ENCODE measurements at places on chromosomes 12 and 14.

- DNase-seq, result no peak
These were observed 70.7 kb downstream of the PLEKHA5 start for GRCh38 chr12:19200261-19200660.

DNA sequence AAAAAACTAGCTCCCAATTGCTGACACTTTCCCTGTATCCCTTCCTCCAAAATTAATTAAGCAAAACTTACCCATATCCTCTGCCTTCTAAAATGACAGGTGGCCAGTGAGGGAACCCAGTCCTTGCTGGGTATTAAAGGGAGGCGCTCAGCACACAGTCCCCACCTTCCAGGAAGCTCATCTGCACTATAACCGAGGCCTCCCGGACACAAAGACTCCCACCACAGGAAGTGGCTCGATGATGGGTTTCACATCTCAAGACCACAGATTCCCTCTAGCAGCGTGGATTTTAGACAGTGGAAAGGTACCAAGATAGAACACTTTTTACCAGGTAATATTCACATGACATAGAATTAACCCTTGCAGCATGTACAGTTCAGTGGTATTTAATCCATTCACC is 126.8 kb upstream of the NCOR2 start:
- no peak for DNase-seq

DNA sequence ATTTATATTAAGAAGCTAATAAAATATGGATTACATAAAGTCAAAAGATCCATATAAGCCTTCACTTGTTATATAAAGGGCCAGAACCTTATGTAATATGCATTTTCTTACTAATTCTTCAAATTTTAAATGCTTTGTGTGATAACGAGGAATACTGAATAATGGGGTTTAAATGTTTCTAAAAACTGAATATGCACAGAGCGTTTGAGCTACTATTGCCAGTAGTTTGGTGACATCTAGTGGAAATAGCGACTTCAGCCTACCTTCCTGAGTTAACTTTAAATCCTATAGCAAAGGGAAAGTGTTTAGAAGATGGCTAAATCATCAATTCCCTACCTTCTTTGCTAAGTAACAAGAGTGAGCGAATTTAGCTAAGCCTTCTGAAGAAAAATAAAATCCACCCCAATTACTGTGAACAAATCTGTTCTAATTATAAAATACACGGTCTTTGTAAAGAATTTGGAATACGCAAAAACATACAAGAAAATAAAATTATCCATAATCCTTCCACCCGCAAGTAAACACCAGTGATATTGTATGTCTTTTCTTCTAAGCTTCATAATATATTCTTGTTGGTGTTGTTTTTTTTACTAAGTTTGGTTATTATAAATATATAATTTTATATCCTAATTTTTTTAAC is 115.5 kb upstream of the G2E3 start:
- DNase-seq, result no peak

DNA sequence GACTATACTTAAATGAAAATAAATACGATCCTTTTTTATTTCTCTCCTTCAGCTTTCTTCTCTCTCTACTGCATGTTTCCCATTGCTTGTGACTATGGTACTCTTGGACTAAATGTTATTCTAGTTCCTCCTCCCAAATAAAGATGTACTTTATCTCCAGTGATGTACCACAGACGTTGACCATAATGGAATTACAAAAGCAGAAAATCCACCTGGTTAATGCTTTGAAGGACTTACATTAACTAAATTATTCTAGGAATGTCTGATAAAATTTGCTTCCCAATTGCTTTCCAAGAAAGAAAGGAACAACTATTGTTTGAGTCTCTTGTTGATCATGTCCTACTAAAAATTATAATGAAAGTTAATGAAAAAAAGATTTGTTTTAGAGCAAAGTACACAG is 71.8 kb downstream of the NTN4 start:
- DNase-seq, result no peak

DNA sequence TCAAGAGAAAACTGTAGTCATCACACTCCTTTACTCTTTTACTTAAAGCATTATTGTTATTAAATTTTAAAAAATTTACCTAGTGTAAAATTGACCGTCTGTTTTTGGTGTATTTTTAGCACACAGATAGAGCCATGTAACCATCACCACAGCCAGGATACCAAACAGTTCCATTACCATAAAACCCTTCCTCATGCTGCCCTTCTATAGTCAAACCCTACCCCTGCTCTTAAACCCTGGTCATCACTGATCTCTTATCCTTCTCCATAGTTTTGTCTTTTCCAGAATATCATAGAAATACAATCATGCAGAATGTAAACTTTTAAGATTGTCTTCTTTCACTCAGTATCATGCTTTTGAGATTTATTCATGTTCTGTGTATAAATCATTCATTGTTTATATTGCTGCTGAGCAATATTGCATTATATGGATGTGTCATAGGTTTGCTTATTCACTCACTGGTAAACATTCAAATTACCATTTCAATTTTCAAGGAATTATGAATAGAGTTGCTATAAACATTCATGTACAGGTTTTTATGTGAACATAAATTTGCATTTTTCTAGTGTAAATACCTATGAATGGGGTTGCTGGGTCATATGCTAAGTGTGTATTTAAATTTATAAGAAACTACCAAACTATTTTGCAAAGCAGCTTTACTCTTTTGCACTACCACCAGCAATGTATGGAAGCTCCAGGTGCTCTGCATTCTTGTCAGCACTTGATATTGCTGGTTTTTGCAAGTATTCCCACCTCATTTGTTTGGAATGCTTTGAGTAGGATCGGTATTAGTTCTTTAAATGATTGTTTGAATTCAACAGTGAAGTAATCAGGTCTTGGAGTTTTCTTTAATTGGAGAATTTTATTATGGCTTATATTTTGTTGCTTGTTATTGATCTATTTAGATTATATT is 125.5 kb downstream of the LMNTD1 start:
- DNase-seq, result no peak

- no peak for DNase-seq
These were observed 1.7 kb downstream of the ZDHHC17 start for GRCh38 chr12:76765598-76765997.

- no peak for DNase-seq
These were observed 1.0 kb downstream of the TMEM253 start for GRCh38 chr14:21101802-21102413.

GRCh38 chr14:104821229-104821945 is 20.5 kb downstream of the ZBTB42 start:
- DNase-seq, result no peak

DNA sequence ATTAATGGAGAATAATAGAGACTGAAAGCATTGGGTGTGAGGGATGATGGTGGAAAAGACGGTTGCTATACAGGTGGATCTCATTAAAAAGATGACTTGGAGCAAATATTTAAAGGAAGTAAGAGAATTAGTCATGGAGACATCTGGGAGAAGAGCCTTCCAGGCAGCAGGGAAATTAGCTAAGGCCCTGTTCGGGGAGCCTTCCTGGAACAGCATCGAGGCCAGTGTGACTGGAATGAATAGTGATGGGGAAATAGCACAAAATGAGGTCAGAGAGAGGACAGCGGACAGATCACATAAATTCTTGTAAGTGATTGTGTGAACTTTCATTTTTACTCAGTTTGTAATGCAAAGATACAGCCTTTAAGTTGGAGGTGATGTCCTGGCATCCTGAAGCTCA is 842.3 kb downstream of the SLC6A15 start:
- DNase-seq, result no peak

DNA sequence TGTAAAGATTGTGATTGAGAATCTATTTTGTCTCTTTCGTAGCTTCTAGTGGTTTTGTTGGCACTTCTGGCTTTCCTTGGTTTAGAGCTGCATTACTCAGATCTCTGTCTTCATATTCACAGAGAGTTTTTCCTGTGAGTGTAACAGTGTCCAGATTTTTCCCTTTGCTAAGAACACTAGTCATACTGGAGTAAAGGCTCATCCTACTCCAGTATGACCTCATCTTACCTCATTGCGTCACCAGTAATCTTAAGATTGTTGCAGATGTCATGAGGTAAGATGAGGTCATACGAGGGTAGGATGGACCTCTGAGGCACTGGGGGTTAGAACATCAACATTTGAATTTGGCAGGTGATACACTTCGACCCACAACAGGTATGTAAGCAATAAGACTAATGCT is 461.2 kb downstream of the FLRT2 start:
- DNase-seq, result no peak

- DNase-seq, result no peak
These were observed 105.7 kb downstream of the GRIN2B start for GRCh38 chr12:13875744-13876143.

DNA sequence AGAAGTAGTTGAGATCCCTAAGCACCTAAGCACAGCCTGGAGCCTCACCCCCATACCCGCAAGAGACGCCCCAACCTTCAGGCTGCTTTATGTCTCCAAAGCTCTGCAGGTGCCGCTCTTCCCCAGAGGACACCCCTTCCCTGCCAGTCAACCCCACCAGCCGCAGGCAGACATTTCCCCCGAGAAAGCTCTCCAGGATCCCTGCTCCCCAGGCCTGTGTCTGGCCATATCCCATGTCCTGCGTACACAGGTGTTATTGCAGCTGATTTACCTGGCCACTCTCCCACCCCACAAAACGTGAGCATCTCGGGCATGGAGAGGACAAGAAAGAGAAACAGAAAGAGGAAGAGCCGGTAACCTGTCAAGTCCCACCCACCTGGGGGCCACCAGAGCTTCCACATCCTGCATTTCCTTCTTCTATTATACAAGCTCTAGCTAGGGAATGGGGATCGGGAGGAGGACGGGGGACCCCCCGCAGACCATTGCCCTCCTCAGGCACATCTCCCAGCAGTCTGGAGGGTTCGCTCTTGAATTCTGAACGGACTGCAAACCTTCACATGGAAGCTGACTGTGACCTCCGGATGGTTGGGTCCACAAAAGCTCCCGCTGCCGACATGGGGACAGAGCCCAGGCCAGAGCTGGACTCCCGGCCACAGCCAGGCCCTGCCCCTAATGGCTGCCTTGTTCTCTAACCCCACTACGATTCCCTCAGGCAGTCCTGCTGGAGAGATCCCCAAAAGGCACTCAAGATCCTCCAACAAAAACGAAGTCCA is 17.6 kb downstream of the CCDC88C start:
- no peak for DNase-seq

DNA sequence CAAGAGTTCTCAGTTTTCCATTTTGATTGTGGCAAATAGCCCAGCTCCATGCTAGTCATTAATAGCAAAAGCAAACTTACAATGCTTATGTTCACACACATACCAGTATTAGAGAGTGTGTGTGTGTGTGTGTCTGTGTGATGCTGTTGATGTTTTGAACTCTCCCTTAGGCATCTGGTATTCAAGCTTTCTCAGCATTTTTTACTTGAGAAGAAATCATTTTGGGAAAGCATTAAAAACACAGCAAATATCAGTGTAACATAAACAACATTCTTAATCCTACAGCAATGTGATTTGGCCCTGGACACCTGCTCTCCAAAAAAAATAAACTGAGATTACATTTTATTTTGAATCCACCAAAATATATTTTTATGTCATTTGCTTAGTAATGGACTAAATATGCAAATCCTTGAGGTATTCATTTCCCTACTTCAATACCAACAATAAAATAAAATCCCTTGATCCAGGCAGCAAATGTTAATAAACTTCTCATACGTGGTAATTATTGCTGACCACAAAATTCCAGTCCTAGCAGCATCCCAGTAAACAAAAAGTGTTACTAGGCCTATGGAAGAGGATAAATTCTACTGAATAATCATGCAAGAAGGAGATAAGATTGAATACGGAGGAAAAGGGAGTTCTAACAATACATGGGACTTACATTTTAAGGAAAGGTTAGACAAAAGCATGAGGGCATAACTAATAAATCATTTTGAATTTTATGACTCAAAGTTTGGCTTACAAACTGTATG is 249.5 kb upstream of the CLEC14A start:
- no peak for DNase-seq

DNA sequence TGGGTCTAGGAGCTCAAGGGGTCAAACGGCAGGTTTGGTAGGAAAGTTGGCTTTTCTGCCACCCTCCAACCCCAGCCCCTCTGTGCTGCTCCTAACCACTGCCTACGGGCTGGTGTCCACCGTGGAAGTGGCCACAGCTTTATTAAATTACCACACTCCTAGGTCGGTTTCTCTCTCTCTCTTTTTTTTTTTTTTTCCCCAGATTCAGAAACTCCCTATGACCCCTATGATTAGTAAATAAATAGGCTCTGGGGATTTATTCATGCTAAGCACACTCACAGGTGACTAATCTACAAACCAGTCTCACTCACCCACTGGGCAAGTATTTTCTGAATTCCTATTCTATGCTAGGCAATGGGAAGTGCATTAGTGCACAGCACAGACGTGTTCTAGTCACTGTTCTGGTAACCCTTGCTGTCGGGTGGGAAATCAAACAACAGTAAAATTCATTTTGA is 8.7 kb upstream of the DDX47 start:
- DNase-seq, result no peak

DNA sequence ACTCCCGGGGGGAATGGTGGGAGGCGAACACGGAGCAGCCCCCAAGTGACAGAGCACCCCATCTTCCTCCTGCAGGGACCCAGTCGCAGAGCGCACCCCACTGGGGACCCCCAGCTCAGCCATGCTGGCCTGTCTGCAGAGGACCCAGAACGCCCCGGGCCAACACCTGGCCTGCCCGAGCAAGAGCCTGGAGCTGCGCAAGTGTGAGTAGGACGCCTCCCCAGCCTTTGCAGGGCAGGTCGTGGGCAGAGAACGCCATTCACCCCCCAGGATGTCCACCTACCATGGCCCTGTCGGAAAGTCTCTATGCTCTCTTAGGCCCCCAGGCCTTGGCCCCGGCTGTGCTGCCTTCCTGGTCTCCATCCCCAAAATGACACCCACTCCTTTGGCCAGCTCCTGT is 30.4 kb downstream of the FAM222A start:
- no peak for DNase-seq

- no peak for DNase-seq
These were observed 7.6 kb downstream of the ADCY4 start for GRCh38 chr14:24327303-24327702.

GRCh38 chr12:5567016-5567725 is 135.3 kb downstream of the NTF3 start:
- DNase-seq, result no peak

DNA sequence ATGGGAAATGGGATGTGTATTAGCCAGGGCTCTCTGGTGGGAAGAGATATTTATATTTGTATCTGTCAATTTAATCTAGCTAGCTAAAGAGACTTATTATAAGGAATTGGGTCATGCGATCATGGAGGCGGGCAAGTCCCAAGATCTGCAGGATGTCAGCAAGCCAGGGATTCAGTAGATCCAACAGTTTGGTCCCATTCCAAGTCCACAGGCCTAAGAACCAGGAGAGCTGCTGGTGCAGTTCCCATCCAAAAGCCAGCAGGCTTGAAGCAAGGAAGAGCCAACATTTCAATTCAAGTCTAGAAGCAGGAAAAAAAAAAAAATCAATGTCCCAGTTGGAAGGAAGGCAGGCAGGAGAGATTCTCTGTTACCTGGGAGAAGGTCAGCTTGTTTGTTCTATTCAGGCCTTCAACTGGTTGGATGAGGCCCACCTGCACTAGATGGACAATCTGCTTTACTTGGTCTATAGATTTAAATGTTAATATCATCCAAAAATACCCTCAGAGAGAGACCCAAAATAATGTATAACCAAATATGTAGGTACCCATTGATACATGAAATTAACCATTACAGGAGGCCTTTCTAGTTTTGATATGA is 60.7 kb upstream of the BCAT1 start:
- DNase-seq, result no peak

- DNase-seq, result no peak
These were observed 72.0 kb downstream of the NIN start for GRCh38 chr14:50758945-50759344.

GRCh38 chr14:23057757-23058653 is 685 bp upstream of the CDH24 start:
- peak; percentile 80 for DNase-seq

GRCh38 chr12:109600481-109600880 is 26.9 kb downstream of the MVK start:
- no peak for DNase-seq

Data from stimulated activated CD8-positive, alpha-beta memory T cell treated with anti-CD3 and anti-CD28 coated beads, Interleukin-4, amount 100 ng/mL, for 1 hour (primary cell).